ENCODE measurements at places on chromosomes 7 and 10.

DNA sequence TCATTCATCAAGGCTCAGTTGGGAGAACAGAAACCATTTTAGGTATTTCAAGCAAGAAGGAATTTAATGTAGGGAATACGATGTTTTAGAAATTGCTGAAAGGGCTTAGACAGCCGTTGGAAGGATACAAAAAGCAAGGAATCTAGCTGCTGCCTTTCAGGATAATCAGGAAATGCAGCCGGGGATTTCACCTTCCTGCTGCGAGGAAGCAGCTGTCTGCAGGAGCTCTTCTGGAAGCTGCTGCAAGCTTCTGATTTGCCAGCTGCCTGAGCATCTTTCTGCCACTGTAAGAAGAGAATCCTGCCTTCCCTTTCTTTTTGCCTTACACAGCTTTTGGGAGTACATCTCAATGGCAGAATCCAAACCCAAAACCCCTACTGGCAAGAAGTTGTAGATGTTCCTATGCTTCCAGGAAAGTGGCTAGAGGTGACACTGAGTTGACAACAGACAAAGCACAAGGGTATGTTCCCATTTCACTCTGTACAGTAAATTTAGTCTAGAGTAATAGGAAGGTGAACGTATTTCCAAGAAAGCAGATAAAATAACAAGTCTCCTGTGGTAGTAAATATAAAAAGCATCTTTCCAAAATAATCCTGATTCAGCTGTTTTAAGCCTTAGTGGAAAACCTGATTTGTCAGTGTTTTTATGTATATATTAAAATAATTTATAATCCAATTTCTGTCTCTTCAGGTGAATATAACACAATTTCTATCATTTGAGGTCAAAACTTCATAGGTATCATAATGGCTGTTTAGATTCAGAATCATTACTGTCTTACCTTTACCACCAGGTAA lies 148.4 kb upstream of the LRGUK start:
- no peak for DNase-seq

- no peak for DNase-seq
Measured at GRCh38 chr7:73669288-73669701, 1.7 kb downstream of the VPS37D start.

DNA sequence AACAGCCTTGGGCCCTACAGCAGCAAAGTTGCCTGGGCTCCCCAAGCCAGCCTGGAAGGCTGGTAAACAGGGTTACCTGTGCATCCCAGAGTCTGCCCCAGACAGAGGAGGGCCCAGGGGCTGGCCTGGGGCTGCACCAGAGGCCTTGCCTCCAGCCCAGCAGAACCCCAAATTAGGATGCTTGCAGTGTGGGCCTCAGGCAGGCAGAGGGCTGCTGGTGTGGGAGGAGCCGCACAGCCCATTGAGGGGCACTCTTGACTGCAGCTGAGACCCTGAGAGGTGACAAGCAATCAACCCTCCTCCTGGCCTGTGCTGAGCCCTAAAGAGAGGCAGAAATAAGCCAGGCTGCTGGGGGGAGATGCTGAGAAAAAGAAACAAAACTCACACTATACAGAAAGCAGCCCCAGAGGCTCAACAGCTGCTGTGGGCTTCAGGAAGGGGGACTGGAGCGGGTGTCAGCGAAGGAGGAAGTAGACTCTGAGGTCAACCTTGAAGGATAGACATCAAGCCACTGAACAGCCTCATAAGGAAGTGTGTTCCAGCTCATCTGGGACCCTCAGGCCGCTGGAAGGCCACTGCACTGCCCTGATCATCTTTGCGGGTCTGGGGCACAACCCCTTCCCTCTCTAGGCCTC lies 6.6 kb downstream of the AIFM2 start:
- no peak for DNase-seq

DNA sequence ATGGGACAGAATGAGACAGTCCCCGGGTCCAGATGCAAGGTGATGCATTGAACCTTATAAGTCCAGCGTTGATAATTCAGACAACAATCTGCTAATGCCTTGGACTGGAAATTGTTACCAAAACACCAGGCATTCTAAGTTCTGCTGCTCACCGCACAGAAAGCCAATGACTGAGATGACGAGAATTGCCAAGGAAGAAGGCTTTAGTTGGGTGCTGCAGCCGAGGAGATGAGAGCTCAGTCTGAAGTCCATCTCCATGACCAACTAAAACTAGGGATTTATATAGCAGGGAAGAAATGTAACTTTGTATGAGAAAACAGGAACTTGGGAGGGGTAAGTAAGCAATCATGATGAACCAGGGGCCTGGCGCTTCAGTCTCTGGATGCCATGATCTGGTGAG lies 68.7 kb downstream of the PRKCQ start:
- DNase-seq, result no peak

DNA sequence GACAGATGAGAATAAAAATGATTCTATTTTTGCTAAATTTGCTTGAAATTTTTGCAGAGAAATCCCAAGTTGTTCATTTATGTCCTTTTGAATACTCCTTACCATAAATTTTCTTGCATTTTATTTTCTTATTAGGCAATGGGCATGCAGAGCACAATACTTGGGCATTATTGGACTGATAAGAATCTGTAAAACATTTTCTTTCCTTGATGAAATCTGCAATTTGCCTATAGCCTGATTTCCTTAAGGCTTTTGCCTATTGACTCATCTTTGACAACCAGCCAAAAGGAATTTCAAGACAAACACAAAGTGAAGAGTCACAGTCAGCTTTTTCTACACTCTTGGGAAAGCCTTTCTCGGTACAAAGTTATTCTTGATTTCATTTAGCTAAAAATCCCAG lies 30.5 kb upstream of the GNAT3 start:
- DNase-seq, result no peak

DNA sequence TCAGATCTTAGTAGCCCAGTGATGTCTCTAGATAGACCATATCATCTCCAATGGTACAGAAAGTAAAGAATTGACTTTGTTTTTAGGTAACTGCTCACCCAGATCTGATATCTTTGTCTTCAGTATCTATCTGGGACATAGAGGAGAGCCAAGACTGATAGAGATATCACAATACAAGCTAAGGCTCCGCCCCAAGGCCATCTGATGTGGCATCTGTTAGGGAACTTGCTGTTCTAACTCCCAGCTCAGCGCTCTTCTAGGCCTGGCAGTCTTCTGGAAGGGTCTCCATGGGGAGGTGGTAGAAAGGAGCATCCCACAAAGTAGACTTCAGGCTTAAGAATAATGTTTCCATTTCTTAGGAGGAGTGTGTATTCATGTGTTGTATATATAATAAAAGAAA lies 88.4 kb upstream of the SAMD8 start:
- DNase-seq, result no peak

GRCh38 chr10:33126742-33127141 lies 168.7 kb upstream of the ITGB1 start:
- DNase-seq, result no peak

DNA sequence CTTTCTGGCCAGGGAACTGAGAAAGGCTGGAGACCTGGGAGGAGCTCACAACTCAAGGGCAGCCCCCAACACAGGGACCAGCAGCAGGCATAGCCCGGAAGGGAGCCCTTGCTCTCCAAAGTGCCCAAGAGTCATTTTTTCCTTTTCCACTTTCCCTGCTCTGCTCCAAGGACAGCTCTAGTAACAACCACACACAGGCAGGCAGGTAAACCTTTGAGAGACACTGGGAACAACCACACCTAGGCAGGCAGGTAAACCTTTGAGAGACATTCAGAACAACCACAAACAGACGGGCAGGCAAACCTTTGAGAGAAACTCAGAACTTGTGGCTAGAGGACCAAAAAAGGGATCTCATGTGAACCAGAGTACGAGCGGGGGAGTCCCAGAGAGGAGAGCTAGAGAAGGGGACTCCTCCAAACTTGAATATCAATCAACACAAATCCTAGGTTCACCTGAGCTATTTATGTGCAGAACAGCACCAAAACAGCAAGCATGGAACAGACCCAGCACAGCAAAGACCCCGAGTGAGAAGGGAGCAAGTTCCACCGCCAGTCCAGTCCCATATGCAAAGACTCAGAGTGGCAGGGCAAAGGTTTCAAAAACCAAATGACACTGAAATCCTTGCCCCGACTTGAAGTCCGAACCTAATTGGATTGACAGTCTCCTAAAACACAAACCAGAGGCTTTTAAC lies 33.6 kb upstream of the GUSB start:
- no peak for DNase-seq

GRCh38 chr10:110522365-110522988 lies 24.8 kb downstream of the DUSP5 start:
- no peak for DNase-seq

DNA sequence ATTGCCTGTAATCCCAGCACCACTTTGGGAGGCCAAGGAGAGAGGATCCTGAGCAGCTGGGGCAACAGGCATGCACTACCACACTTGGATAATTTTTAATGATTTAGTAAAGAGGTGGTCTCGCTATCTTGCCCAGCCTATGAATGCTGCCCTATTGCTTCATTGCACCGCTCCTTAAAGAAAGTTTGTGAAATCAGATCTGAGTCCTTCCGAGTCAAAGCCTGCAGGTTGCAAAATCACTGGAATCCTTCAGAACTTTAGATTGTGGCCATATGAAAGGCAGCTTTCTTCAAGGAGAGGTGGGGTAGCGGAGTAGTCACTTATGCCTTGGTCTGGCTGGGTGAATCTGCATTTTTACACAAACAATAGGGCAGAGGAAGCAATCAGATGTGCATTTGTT lies 166.3 kb downstream of the ARHGAP12 start:
- DNase-seq, result no peak

- no peak for DNase-seq
Measured at GRCh38 chr7:155527664-155528063, 18.7 kb downstream of the CNPY1 start.

- no peak for DNase-seq
Measured at GRCh38 chr10:103554488-103555324, 61.2 kb downstream of the NEURL1 start.

GRCh38 chr7:130292682-130293257 lies at the start of gene CPA4:
Gene CPA4, plus strand, starts transcription at chr7:130293161. Its CDS starts 20 bp downstream, at chr7:130293181.
- DNase-seq, result no peak

- DNase-seq, result no peak
Measured at GRCh38 chr7:143426479-143427142, 16.6 kb upstream of the TAS2R60 start.

DNA sequence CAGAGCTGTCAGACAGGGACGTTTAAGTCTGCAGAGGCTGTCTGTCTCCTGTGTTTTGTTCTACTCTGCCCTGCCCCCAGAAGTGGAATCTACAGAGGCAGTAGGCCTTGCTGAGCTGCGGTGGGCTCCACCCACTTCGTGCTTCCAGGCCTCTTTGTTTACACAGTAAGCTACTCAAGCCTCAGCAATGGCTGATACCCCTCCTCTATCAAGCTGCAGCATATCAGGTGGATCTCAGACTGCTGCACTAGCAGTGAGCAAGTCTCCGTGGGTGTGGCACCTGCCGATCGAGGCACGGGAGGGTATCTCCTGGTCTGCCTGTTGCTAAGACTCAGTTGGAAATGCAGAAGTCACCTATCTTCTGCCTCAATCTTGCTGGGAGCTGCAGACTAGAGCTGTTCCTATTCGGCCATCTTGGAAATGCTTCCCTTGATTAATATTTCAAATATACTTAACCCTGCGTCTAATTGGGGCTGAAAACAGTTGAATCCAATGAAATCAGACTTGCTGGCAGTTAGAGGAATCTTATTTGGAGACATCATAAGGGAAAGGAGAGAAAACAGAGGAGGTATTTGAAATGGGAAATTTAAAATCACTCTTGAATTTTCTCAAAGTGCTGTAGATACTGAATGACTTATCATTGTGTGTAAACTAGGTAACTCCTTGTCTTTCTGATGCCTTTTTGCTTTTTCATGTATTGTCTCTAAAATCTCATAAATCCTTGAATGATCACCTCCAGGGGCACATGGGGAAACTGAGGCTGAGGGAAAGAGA lies 13.8 kb upstream of the CYP3A5 start:
- no peak for DNase-seq

DNA sequence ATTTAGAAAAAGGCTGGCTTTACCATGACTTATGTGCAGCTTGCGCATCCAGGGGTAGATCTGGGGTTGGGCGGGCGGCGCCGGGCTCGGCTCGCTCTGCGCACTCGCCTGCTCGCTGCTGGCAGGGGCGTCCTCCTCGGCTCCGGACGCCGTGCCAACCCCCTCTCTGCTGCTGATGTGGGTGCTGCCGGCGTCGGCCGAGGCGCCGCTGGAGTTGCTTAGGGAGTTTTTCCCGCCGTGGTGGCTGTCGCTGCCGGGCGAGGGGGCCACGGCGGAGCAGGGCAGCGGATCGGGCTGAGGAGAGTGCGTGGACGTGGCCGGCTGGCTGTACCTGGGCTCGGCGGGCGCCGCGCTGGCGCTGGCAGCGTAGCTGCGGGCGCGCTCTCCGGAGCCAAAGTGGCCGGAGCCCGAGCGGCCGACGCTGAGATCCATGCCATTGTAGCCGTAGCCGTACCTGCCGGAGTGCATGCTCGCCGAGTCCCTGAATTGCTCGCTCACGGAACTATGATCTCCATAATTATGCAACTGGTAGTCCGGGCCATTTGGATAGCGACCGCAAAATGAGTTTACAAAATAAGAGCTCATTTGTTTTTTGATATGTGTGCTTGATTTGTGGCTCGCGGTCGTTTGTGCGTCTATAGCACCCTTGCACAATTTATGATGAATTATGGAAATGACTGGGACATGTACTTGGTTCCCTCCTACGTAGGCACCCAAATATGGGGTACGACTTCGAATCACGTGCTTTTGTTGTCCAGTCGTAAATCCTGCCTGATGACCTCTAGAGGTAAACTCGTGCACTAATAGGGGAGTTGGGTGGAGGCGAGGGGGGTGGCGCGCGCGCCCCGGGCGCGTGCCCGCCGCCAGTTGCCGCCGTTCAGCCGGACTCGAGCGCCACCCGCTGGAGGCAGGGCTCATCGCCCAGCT lies at the start of gene HOXA5:
Gene HOXA5, minus strand, starts transcription at position 659 of the 927 bp plus-strand sequence. Its CDS starts 74 bp downstream, at position 585.
- DNase-seq, result no peak

DNA sequence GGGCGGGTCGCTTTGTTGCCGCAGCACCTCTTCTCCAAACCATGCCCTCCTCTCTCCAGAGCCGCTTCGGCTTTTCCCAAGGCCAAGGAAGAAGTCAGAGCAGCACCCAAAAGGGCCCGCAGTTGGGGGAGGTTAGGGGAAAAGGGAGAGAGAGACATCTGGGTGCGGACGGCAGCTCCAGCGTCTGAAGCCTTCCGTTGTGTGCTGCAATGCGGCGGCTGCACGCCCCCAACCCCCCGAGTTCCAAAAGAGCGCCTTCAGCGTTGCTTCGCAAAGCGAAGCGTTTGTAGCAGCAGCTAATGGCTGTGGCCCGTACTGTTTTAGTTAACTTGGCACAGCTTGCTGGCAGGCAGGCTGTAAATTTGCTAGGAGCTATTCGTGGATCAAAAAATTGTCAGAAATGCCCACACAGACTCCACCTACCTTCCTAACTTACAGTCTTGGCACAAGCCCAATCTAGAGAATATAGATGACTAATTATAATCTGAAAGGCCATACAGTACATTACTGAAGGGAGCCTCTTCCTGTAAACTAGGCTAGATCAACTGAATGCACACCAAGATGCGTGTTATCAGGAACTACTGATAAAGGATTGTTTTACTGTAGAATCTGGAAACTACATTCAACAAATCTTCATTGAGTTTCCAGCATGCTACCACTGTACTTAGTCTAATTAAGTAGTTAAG lies 1.1 kb upstream of the KBTBD2 start:
- peak; percentile 22 for DNase-seq
